ENCODE measurements at places on chromosomes 7 and 10.

GRCh38 chr7:30079880-30080279, 51.7 kb downstream of the PLEKHA8 start:
- no peak for DNase-seq

- DNase-seq: no peak
Observed at GRCh38 chr10:34121125-34121753, 693.9 kb downstream of the PARD3 start.

DNA sequence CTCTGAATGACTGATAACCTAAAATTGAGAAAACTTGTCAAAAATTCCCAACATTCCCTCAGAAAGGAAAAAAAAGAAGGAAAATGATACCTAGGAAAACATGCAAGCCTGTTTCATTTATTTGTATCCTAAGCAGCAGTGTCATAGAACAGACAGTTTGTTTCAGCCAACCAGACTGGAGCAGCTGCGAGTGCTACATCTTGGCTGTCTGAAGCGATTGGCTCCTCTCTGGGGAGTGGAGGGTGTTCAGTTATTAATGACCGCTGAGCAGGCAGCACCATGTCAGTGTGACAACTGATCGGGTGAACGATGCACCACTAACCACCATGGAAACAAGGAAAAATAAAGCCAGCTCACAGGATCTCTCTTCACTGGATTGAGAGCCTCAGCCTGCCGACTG, at the start of gene LRRN3:
Gene LRRN3, plus strand, starts transcription at position 282 of the 400 bp plus-strand sequence. CDS start 31,646 bp downstream, outside the sequence.
- no peak for DNase-seq

DNA sequence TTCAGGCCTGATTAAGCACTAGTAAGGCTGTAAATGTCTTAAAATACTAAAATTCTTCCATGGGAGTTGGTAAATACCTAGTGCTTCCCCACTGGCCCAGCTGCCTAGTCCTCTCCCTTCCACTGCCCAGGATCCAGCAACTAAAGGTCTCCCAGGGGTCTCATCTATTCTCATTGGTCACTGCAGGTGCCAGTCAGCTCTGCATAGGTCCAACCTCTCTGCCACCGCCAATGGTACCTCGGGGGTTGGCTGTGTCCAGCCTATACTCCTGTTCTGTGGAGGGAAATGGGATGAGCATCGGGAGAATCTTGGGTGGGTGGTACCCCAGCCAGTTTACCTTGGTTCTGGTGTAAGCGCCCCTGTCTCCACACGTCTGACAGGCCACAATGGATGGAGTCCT, 6.1 kb upstream of the CREB5 start:
- no peak for DNase-seq

- DNase-seq: peak; percentile 69
Observed at GRCh38 chr7:6558837-6559236, 7.6 kb upstream of the GRID2IP start.
